AG09319 (cell line): ENCODE measurements at places on chromosomes 2 and 18.

DNA sequence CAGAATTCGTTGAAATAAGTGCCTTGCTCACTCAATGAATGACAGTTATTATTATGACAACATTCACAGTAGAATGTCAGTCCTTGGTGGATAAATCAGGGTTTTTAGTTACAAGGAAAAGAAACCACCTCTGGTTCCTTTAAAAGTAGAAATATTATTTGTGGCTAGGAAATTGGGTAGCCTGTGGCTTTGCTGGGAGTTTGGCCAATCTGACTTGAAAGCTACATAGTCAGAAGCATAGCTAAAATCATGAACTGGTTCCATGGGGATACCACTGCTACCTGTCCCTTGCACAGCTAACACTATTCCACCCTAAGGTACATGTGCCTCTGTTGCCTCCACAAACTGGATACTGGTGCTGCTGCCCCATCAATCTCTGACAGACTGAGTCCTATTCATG, 12.8 kb upstream of the SMCHD1 start:
- DNase-seq = no peak

- no peak for DNase-seq
Observed at GRCh38 chr2:206217743-206218142, 56.7 kb upstream of the ZDBF2 start.

DNA sequence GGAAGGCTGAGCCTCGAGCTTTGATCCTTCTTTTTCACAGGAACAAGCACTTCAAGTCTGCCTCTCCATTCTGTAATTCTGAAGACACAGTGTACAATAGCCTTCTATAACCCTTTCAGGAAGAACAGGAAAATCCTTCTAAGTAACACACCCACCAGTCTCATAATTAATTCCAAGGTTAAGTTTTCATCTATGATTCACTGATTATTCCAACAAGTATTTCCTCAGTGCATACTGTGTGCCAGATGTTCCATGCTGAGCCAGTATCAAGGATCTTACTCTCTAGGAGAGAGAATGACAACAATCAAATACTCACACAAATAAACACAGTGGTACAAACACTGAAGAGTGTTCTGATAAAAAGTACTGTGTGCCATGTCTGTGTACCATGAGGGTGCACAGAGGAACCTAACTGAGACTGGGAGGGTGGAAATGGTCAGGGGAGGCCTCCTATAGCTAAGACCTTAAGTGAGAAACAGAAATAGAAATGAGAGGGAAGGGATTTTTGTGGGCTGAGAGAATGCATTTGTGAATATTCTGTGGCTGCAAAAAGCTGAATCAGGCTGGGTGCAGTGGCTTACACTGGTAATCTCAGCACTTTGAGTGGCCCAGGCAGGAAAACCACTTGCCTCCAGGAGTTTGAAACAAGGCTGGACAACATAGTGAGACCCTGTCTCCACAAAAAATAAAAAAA, 7.3 kb upstream of the MTLN start:
- no peak for DNase-seq

- DNase-seq = no peak
Observed at GRCh38 chr18:76981396-76981968, 151.1 kb downstream of the MBP start.

- no peak for DNase-seq
Observed at GRCh38 chr18:46478796-46479195, 178.2 kb downstream of the LOXHD1 start.

- no peak for DNase-seq
Observed at GRCh38 chr2:205878999-205879762, 196.9 kb downstream of the NRP2 start.

GRCh38 chr2:3453190-3453999, 65.9 kb downstream of the ADI1 start:
- DNase-seq = no peak

DNA sequence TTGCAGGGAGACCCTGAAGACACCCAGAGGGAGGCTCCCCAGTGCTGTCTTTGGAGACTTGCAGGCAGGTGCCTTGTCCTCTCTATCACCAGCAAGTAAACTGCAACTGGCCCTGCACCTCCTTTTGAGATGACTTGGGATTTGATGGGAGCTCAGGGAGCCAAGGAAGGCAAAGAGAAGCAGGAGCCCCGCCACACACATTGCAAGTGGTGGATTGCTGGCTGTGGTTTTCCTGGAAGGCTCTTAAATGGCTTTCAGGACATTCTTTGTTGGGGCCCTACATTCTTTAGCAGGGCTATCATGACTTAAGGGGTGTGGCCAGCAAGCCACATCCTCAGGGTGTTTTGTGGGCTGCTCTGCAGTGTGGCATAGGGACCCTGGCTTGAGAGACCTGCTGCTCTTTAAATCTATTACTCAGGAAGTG, 39.9 kb upstream of the CDC42EP3 start:
- no peak for DNase-seq

DNA sequence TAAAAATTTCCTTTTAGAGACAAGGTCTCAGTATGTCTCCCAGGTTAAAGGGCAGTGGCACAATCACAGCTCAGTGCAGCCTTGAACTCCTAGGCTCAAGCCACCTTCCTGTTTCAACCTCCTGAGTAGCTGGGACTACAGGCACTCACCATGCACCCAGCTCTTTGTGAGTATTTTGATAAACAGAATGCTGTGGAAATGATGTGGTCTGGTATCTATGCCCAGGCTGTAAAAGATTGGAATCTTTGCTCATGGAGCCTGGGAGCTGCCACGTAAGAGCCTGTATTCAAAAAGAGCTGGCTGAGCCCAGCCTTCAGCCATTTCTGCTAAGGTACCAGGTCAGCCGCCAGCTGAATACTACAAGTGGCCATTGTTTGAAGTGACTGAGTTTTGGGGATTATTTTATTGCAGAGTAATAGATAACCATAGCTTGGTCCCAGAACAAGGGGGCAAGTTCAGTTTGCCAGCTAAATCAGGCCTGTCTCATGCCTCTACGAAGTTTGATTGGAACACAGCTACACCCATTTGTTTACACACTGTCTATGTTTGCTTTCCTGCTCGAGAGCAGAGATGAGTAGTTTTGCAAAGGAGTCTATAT, 21.3 kb upstream of the ARL5A start:
- DNase-seq = no peak

- peak; percentile 82 for DNase-seq
Observed at GRCh38 chr18:3652380-3653262, 202.6 kb downstream of the TGIF1 start.

DNA sequence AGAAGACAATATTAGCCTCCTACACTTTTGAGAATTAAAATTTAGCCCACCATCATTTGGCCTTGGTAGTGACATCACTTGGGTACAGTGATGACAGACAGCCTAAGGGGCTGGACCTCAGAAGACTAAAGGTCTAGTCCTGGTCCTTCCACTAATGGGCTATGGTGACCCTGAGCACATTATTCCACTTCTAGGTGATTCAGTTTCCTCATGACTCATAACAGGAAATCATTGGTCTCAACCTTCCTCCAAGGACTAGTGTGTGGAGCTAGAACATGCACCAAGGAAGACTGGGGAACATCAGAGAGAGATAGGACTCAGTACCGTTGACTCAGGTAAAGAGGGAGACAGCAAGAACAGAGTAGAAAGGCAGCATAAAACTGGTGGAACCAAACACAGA, 64.0 kb downstream of the TFCP2L1 start:
- no peak for DNase-seq

- no peak for DNase-seq
Observed at GRCh38 chr18:40944576-40944975, 1010.5 kb upstream of the PIK3C3 start.

- DNase-seq = no peak
Observed at GRCh38 chr2:234952270-234953115, 676 bp downstream of the SH3BP4 start.

DNA sequence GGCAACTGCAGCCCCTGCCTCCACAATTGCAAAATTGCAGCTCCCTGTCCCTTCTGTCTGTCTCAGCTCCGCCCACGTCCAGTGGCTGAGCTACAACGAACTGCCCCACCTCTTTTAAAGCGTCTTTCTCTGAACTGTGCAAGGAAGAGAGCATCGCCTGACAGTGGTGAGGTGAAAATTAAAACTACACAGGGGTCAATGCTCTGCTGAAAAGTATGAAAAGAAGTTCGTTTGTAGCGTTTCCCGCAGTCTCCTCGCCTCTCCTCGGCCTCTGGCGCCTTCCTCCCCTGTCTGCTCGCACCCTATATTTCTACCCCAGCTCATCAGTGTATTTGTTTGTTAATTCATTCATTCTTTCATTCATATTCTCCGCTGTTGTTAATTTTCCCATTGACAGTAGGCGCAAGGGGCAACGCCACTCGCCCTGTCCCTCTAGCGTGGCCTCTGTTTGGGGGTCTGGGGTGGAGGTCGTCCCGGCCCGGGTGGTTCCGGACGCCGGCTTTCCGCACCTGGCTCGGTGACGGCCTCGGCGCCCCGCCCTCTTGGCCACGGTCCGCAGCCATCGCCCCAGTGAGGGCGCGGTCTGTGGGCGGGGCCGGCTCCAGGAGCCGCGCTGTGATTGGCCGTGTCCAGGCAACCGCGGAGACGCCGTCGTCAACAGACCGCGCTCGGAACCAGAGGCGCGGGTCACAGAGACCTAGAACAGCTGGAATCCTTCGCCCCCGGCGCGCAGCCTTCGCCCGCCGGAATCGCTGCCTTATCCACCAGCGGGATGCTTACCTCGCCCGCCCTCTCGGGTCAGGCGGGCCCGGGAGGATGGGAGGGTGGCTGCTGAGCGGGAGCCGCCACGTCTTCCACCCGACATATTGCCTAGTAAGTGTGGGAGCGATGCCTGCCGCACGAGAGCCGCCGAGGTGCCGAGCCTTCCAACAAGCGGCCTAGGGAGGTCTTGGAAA, at the start of gene VWA3B:
Gene VWA3B (plus strand): TSS at position 677 of the 956 bp plus-strand sequence. CDS start 5,926 bp downstream, outside the sequence.
- no peak for DNase-seq

DNA sequence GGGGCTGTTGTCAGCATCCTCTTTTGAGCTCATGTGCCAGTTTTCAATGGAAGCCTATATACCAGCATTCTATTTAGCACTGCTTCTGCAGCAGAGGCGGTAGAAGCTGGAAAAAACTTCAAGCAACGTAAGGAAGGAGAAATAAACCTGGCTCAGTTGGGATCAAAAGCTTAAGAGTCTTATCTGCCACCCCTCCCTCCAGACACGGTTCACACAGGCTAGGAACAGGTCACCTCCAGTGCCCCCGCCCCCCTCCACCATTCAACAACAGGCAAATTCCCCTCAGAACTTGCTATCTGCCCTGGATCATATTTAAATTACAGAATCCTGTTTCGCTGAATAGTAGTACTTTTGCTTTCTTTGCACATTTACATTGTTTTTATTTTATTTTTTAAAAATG, 384.8 kb upstream of the PKDCC start:
- no peak for DNase-seq

DNA sequence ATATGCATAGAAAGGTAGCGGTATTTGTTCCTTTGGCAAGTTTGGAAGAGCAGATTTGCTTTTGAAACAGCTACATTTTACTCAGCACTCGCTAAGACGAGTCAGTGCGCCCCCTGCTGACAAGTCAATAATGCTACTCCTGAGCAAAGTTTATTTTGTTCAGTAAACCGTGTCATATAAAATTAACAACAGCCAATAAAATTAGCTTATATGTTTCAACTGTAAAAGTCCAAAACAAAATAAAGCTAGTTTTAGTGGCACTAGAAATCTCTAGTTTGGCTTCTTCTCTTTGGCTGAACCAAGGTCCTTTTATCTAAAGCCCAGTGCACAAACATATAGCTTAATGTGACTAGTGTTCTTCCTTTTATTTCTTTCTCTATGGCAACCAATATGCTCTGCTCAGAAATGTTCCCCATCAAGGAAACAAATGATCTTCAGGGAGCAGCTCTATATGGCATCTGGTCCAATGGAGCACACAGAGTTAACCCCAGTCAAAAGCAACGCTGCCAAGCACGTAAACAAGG, 4.2 kb upstream of the POU3F3 start:
- peak; percentile 15 for DNase-seq

- no peak for DNase-seq
Observed at GRCh38 chr2:33890686-33891085, 291.6 kb upstream of the FAM98A start.

GRCh38 chr2:125684932-125685331, 971.0 kb upstream of the GYPC start:
- DNase-seq = no peak

DNA sequence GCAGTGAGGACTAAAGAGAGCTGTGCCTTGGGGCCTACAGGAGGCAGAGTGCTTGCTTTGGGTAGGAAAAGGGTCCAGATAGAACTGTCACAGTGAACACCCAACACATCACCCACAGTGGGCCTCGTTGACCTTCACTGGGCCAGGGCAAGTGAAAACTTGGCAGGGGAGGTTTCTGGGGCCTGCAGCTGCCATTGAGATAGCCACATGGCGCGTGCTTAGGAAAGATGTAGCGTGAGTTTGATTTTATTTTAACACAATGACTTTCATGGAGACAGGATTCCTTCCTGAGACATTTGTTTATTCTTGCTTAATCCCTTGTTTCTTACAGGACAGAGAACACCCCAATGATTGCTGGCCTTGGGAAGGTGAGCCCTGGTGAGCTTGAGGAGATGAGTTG, 9.3 kb upstream of the ESPNL start:
- DNase-seq = no peak

- DNase-seq = no peak
Observed at GRCh38 chr2:112658301-112658700, 12.6 kb downstream of the SLC20A1 start.

DNA sequence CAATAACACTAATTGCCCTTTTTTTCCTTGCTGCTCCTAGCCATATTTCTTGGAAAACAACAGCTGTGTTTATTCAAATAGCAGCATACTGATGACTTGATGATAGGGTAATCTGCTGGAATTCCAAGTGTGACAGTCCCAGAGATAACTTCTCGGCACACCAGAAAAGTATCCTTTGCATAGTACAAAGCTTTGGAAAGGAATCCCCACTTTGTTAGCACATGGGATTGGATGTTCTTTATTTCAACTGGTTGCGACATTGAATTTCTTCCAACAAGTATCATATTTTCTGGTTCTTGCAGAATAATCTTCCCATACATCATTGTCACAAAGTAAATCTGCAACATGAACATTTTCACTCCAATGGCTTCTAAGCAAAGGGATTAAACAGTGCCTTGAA, 445.8 kb upstream of the ACVR2A start:
- no peak for DNase-seq

GRCh38 chr2:43278564-43279220, 52.3 kb upstream of the ZFP36L2 start:
- DNase-seq = no peak

DNA sequence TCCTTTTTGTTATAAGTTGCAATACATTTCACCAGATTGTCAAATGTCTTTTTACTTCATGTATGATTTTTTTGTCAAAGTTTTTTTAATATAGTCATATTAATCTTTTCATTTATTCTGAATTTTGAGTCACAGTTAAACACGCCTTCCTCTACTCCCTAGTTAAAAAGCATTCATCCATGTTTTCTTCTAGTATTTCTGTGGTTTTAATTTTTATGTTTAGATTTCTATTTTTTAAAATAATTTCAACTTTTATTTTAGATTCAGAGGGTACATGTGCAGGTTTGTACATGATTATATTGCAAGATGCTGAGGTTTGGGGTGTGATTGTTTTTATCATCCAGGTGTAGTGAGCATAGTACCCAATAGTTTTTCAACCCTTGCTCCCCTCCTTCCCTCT, 146.7 kb upstream of the MYO3B start:
- no peak for DNase-seq

GRCh38 chr18:58397385-58398132, 231.3 kb downstream of the ALPK2 start:
- DNase-seq = no peak
